ENCODE measurements at places on chromosomes 6 and 20. TPM values are rescaled to one million over a fixed set of nuclear protein-coding genes. Genes with fewer than 3 reads are reported as not detected.

Gene CDYL
- 35.5 TPM for total RNA-seq

Gene NKAPL
- total RNA-seq = not detected

Gene RSPH4A
- total RNA-seq = 0.38 TPM

Gene NRSN1
- total RNA-seq = not detected

- DNase-seq = no peak
Observed at GRCh38 chr20:62749851-62750445, 41.3 kb downstream of the NTSR1 start.

DNA sequence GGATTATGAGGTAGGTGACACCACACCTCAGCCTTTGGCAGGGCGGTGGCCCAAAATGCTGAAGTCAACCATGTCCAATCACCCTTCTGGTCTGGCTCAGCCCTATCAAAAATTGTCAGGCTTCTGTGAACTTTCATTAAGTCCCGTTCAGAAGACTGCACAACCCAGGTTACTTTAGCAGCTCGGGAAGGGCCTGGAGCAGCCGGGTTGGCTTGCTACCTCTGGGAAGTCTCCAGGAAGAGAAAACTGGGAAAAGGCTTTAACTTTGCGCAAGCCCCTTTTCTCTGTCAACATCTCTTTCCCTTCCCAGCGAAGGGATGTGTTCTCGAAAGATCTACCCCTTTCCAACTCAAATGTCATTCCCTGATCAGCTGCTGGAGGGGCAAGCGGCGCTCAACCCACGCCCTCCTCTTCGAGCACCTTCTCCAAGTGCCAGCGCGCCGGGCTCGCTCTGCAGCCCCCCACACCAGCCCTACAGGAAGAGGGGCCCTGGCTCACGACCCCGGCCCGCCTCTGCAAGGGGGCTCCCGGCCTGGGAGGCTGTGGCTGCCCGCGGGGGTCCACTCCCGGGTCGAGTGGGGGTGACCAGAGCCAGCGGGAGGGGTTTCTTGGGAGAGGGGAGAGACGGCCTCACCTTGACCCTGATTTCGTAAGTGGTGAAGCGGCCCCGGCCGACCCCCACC, 573 bp downstream of the SNX3 start:
- no peak for DNase-seq

DNA sequence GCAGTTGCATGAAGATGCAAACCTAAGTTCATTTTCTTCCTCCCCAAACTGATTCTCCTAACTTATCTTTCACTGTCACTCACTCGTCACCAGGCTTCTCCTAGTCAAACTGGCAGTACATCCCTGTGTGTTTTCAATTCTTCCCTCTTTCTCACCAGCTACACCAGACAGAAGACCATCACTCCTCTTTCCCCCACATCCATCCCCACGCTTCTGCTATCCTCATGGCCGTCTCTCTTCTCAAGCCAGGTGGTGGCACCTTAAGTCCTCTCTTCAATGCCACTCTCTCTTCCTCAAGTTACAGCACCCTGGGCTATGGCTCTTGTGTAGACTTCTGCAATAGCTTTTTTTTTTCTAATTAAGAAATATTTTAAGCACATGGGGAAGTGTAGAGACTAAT, 14.4 kb upstream of the TREM2 start:
- no peak for DNase-seq

- DNase-seq = no peak
Observed at GRCh38 chr6:41427642-41428335, 92.4 kb downstream of the NCR2 start.

DNA sequence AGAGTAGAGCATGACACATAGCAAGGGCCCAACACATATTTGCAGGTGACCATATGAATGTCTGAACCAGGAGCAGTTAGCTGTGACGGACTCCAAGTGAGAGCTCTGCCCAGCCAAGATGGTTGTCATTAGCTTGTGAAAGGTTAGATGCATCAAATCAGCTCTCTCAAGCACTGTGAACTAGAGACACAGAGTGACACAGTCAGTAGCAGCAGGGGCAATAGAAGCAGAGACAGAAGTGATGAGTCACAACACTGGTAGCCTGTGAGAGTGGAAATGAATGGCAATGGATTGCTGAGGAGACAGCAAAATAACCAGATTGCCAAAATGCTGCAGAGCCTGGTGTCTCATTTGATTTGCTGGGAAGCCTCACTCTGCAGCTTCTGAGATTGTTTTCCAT, 558.9 kb downstream of the PKHD1 start:
- no peak for DNase-seq
